Stimulated activated CD4-positive, alpha-beta T cell treated with anti-CD3 and anti-CD28 coated beads, Interleukin-15, amount 100 ng/mL, for 1 hour (primary cell): ENCODE measurements at places on chromosomes 5 and 9.

GRCh38 chr9:137140151-137141012 is 1.4 kb downstream of the GRIN1 start:
- DNase-seq = no peak

GRCh38 chr9:14279671-14280070 is 34.3 kb downstream of the NFIB start:
- no peak for DNase-seq

DNA sequence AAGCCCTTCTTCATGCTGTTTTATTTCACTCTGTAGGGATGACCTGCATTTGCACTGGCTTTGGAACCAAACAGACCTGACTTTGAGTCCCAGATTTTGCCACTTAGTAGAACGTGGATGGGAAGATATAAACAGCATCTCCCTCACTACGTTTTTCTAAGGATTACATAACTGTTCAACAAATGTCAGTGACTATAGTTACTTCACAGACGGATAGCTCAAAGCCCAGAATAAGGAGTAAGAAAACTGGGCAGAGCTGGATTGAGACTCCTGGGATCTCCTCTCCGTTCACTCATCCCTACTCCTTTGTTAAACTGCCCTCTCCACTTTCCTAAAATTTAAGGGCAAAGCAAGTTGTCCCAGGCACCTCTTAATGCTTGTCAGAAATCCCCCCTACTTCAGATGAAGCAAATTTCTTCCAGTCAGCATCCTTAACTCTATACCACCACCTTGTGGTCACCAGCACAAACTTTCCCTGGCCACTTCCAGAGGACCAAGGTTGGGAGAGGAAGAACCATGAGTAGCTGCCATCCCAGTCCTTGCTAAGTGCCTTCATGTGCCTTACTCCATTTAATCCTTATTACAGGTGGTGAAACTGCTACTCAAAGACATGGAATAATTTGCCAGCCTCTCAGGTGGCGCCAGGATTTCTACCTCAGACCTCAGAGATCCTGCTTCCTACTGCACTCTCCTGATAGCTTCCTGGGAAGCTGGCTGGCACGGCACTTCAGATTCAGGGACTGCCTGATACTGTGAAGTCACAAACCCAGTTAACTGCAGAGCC is 38.4 kb downstream of the EGR1 start:
- no peak for DNase-seq

- DNase-seq = peak; percentile 40
These were observed 5.3 kb upstream of the TJP2 start for GRCh38 chr9:69168709-69169217.

GRCh38 chr9:4923580-4924544 is 61.2 kb upstream of the JAK2 start:
- no peak for DNase-seq

- DNase-seq = no peak
These were observed 70.4 kb downstream of the LIX1 start for GRCh38 chr5:97071993-97072392.

GRCh38 chr5:35803191-35803651 is 53.5 kb upstream of the IL7R start:
- no peak for DNase-seq

- no peak for DNase-seq
These were observed 549 bp downstream of the CCL21 start for GRCh38 chr9:34709196-34709978.

GRCh38 chr9:103999375-104000062 is 94.6 kb upstream of the SMC2 start:
- no peak for DNase-seq

DNA sequence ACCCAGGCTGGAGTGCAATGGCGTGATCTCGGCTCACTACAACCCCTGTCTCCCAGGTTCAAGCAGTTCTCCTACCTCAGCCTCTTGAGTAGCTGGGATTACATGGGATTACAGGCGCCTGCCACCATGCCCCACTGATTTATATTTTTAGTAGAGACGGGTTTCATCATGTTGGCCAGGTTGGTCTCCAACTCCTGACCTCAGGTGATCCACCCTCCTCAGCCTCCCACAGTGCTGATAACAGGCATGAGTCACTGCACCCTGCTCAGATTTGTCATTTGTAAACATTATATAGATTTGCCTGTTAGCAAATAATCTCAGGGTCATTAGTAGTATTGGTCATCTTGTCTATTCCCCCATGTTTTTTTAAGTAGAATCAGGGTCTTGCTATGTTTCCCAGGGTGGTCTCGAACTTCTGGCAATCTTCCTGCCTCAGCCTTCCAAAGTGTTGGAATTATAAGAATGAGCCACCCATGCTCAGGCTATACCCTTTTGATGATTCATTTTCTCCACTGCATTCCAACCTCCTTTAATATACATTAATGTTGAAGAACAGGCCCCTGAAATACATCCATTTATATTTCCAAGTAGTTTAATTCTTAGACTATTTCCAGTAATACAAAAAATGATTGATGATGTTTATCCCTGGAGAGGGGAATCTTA is 17.3 kb downstream of the CENPH start:
- no peak for DNase-seq

GRCh38 chr9:104841601-104842141 is 77.7 kb downstream of the NIPSNAP3B start:
- DNase-seq = no peak

DNA sequence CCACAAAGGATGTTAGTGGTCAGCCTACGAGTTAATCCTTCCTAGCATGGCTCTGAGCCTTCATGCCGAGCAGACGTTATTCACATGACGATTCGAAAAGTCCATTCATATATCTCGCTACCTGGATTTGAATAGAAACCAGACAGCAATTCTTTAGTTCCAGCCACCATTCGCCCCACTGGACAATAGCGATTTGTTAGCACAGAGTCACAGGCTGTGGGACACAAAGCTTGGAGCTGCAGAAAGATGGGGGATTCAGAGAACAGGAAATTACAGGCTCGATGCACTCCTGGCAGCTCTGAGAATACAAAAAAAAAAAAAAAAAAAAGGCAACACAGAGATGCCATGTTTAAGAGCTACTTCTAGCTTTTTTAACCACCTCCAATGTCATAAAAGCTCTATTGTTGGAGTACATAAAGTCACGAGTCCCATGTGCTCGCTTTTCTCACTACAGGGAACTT is 110.7 kb downstream of the NR6A1 start:
- no peak for DNase-seq

DNA sequence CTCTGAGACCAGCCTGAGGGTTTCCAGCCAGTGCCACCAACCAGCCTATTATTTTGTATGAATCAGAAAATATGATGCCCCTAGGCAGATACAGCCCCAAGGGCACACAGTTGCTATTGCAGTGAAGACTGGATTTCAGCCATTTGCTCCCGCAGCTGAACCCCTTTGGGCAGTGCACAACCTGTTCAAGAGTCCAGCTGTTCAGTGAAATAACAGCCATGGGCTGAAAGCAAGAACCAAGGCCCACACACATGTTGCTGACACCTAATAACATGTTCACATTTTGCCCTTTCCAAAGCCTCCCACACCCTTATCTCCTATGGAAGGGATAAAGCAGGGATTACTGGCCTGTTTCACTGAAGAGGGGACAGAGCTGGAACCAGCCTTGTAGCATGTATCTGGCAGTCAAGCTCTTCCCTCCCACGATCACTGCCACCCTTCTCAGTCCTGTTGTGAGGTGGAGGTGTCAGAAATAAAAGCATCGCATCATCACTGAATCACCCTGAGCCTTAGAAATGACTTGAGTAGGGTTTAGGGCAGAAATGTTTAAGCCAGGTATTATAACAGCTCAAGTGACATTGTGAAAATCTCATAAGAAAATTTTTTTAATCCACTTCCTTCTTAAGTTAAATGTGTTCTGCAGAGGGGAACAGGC is 137.1 kb upstream of the FSTL4 start:
- no peak for DNase-seq

DNA sequence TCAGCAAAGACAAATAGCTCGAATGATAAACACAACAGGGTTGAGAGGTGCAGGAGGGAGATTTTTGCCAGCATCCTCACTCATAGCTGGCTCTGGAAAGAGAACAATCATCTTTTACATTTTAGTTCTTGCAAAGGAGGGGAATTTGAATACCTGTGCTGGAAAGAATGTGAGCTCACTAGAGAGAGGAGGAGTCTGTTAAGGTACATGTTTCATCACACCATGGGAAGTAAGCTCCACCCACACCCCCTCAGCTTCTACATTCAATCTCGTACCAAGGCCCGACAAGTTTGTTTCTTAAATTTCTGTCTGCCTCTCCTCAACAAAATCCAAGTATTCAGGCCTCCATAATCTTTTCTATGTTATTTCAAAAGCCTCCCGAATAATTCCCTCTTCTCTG is 254.6 kb downstream of the BRINP1 start:
- DNase-seq = no peak

DNA sequence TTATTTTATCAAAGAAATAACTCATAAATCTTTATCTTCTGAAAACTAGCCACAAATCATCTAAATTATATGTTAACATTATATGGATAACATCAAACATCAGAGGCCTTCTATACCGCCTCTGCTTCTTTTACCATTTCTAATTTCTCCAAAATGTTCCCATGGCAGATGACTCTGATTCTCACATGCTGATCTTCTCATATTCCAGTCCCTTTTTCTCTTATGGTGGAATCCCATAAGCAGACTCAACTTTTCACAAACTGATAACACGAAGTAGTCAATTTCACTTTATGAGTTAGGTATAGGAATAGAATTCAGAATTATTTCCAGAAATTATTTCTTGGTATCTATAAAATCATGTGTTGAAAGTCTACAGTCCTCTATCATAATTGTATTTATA is 212.3 kb downstream of the ENC1 start:
- no peak for DNase-seq

DNA sequence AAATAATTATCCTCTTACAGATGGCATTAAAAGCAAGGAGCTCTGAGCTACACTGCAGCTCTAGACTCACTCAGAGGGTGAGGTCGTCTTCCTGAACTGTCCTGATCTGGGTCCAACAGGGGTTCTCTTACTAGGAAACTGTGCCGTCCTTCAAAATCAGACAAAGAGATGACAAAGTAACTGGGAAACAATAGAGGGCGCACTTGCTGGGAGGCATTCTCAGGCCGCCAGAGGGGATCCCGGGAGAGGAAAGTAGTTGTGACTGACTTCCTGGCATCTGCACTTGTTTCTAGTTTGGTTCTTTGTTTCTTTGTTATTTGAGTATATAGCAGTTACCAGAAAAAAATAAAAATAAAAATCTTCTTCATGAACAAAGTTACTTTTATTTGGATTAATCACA is 142.9 kb upstream of the MSX2 start:
- no peak for DNase-seq

DNA sequence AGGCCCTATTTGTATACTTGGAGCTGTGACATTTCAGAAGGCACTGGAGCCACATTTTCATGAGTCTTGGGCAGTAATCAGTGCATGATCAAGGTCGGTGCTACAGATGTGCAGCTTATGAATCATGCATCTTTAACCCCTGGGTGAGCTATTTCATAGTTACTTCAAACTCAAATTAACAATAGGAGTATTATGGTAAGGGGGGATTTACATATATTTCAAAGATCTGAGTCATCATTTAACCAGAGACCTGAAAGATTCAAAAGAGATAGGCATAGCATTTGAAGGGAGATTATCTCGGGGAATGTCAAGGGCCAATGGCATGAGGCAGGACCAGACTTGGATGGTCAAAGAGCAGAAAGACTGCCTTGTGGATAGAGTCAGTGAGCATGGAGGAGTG is 169.0 kb upstream of the GRIN3A start:
- DNase-seq = no peak

GRCh38 chr5:118919016-118919415 is 69.3 kb downstream of the DTWD2 start:
- DNase-seq = no peak

GRCh38 chr5:130109152-130109551 is 204.9 kb downstream of the CHSY3 start:
- no peak for DNase-seq

- DNase-seq = no peak
These were observed 5.9 kb downstream of the NCS1 start for GRCh38 chr9:130177898-130178805.

GRCh38 chr5:6110441-6111005 is 267.8 kb downstream of the MED10 start:
- DNase-seq = no peak

GRCh38 chr9:5630081-5630507 is 1.2 kb downstream of the RIC1 start:
- DNase-seq = no peak

DNA sequence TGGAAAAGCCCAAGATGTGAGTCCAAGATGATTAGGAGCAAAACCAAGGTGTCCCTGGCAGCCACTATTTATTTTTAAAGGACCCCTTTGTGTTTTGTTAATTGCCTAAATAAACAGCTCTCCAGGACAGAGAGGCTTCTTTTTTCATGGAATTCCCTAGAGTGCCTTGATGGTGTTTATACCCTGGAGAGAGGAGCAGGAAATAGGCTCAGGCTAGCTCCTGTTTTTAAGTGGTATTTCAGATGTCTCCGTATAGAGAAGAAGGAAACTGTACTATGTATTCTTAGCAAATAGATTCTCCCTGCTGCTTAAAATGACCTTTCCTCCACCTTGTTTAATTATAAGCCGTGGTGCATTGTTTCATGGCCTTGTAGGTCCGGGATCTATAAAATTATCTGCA is 292.4 kb downstream of the CD180 start:
- DNase-seq = no peak

DNA sequence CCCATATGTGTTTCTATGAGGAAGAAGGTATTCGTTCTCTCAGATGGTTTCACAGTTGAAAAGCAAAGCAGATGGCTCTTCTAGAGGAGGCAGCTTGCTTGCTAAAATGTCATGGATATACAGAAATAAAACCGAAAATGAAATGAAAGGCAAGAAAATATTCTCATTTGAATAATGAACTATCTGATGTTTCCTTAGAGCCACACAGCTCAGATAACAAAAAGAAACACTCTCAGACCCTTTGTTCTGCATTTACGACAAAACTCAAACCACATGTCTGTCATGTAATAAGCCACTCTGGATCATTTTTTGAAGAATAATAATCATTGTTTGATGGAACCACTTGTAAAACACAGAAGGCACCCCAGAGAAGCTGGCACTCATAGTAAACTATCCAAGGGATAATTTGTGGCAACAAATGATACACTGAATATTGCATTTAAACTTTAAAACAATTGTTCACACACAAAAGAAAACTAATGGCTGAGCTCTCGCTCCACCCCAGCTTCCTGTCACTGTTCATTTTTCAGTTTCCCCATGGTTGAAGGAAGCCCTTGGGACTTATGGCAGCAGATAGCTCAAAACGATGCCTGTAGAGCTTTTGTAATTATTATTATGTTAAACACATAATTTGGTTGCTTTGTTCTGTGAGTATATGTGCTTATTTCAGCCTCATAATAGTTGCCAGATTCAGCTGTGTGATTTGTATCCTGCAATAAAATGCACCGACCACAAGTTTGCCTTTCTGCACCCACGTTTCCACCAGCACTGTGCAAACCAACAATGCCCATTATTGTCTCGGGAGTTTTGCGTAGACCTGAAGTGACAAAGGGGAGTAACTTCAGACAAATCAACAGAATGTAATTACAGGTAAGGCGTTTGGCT is 256.0 kb downstream of the TMEM167A start:
- DNase-seq = no peak
